ENCODE measurements at places on chromosomes 6 and 20.
A peak's percentile ranks its signal among the peaks of the same experiment; 100 is the strongest.

GRCh38 chr6:89643406-89643805, 4.9 kb upstream of the LYRM2 start:
- DNase-seq: no peak

DNA sequence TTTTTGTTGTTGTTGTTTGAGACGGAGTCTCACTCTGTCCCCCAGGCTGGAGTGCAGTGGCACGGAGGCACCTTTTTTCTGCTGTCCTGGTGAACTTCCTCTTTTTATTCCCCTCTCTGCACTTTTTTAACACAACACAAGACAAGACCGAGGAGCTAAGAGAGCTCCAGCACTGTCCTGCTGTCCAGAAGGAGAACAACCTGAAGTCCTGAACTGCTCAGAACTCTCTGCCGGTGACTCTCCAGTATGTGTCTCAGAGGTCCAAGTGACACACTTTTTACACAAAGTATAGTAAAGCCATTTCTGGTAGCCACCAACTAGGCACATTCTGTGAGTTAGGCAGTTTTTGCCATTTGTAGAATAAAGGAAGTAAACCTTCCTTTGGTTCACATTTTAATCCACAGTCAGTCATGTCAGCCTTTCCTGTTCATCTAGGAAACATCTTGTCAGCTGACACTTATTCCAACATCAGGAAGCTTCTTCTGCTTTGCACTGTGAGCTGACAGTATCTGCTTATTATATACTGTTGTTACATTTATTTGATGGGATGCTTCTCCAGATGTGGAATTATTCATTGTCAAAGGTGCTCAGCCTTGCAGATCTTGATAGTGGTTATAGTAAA, 28.1 kb upstream of the TXNDC5 start:
- no peak for DNase-seq

- peak; percentile 68 for DNase-seq
These were observed 199.0 kb upstream of the KCNG1 start for GRCh38 chr20:51221791-51222408.

GRCh38 chr6:24949020-24949569, 13.3 kb upstream of the RIPOR2 start:
- no peak for DNase-seq

DNA sequence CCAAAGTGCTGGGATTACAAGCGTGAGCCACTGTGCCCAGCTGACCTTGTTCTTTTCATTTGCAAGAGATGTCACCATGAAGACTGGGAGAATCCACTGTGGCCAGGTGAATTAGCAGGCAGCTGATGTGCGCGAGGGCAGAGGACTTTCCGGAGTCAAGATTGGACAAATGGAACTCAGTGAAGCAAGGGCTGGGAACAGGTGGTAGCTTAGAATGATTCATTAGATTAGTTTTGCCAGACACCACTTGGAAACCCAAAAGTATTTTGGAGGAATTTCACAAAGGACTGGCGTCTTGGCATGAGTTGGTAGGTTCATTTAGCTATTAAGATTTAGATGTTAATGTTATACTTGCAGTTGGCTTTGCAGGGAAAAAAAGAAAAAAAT, 4.7 kb upstream of the AKAP7 start:
- DNase-seq: no peak

GRCh38 chr6:137190583-137191094, 17.2 kb upstream of the IL22RA2 start:
- DNase-seq: no peak

DNA sequence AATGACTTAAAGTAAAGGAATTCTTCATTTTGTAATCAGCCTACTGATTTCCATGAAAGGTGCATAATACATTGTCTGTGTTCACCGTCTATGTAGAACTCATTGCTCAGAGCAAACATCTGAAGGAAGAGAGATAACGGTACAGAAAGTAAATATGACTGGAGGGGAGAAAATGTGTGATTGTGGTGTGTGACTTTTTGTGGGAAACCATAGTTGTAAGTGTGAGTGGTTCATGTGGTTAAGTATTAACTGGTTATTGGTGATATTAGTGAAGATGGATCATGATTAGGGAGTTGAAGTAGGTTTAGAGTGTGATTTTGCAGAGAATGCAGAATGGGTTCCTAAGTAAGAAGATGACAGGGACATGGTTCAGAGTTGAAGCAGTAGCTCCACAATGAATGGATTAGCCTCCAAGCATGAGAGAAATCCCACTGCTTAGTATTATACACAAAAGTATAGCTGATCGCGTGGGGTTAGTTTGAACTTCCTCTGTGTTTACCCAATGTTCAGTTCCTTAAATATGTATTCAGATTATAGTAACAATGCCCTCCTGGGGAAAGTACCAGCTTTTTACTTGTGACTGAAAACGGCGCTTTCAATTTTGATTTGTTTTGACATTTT, 368.9 kb downstream of the UTRN start:
- DNase-seq: no peak

- DNase-seq: no peak
These were observed 64.3 kb upstream of the AFDN start for GRCh38 chr6:167762259-167762962.

DNA sequence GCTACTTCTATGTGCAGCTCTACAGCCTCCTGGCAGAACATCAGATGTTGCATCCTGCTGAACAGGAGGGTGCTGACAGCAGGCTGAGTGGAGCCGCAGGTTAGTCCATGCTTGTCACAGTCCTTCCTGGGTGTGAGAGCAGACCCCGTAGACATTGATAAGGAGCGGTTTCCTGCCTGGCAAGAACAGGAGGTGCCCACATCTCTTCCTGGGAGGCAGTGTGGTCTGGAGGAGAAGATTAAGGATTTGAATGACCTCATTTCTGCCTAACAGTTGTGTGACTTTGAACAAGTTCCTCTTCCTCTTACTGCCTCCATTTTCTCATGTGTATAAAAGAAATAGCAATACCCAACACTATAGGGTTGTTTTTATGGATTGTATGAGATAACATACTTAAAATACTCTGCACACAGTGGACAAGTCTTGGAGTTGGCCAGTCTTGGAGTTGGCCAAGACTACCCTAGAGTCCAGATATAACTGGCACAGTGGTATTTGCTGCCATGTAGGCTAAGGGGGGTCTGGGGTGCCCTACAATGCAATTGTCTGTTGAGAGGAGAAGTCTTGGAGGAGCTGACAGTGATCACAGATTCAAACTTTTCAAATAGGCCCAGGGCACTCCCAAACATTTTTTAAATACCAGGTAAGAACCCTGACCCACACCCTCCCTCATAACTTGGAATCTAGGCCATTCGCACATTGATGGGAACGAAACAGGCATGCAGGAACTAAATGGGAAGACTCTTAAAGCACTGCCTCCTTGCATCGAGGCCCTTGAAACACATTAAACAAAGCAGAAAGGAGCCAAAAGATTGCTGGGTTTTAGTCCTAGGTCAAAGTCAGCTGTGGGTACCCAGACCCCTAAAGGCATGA, 32.6 kb upstream of the TBC1D7 start:
- no peak for DNase-seq

GRCh38 chr6:16840725-16841124, 79.5 kb upstream of the ATXN1 start:
- no peak for DNase-seq

DNA sequence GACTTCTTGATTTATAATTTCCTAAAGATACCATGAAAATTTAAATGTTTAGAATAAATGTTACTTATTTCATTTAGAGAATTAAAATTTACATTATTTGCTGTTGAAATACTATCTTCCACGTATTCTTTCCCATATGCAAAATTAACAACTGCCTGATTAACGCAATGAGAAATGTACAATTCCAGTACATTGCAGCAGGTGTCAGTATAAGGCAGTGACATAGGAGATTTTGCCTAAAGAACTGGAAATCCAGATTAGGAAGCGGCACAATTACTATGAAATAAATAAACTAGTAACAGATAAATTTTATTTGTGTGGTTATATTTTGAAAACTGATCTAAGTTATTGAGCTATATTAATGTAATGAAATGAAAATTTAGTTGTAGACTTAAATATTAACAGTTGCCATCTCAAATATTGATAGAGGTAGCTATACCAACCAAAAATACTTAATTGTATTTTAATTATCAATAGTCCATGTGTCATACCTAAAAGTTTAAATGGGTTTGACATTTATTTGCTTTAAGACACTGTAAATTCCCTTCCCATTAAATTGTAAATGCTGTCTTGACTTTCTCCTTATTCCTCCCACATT, 300.2 kb downstream of the UTRN start:
- DNase-seq: peak; percentile 58

DNA sequence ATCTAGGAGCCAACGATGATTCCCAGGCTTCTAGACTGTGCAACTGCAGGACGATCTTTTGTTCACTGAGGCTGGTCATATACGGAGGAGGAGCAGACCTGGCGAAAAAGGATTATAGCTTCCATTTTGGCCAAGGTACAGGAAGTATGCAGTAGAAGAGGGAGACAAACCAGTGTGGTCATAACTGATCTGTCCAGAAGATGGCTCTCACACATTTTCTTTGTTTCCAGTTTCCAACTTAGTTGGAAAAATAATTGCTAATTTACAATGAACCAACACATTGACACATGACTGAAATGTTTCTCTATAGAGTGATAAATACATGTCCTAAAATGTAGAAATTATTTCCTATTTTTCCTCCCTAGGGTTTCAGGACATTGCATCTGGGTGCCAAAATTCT, 364.1 kb upstream of the BTBD3 start:
- peak; percentile 18 for DNase-seq

DNA sequence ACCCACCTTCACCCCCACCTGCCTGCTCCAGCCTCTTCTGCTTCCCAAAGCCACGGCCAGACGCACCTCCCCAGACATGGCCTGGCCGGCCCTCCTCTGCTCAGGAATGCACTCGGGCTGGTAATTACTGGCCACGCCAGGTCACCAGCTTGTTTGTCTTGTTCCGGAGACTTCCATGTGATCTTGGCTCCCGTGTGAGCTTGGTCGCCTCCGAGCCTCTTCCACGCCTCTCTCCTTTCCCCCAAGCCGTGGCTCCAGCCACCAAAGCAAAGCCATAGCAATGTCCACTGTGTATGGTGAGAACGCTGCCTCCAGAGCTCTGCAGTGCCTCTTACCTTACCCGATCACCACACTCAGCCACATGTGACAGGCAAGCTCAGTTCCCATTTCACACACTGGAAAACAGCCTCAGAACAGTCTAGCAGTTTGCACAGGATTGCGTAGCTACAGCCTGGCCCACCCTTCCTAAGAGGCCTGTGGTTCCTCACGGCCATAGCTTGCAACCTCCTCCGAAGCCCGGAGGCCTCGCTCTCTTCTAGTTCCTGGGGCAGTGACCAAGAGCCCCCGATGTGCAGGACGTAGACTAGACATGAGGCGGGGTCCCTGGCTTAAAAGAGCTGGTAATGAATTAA, 48.1 kb upstream of the AFDN start:
- no peak for DNase-seq

- DNase-seq: no peak
These were observed 2.9 kb upstream of the CHRNA4 start for GRCh38 chr20:63363981-63364561.

- no peak for DNase-seq
These were observed 2.6 kb downstream of the NFKBIE start for GRCh38 chr6:44262467-44263353.

GRCh38 chr20:52945862-52946522, 26.2 kb upstream of the TSHZ2 start:
- DNase-seq: no peak

DNA sequence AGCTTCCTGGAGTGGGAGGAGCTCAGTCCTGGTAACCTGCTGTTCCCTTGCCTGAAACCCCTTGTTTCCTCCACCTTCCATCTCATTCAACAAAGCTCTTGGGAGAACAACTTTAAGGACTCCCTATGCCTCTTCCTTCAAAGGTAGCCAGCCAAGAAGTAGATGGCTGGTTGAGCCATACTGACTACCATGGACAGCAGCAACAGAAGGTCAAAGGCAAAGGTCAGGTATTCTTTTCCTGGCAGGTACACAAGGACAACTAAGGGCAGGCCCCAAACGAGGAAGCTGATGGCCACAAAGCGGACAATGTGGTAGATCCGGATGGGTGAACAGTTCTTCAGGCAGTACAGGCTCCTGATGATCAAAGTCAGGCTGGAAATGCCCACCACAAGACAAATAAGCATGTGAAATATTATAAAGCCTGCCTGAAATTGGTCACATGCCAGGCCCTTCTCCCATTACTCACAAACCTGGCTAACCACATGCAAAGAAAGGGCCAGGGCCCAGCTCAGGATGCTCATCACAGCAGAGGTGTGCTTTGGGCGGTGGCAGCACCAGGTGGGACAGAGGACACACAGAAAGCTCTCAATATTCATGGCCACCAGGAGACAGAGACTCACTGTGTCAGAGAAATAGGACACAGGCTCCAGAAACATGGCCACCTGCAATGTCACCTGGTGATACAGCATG, 21.7 kb downstream of the UBD start:
- no peak for DNase-seq

GRCh38 chr20:18488301-18488700, 8.7 kb downstream of the RBBP9 start:
- no peak for DNase-seq

- DNase-seq: no peak
These were observed 291.4 kb upstream of the QKI start for GRCh38 chr6:163123098-163123497.

GRCh38 chr6:166926748-166927147, 29.6 kb downstream of the RNASET2 start:
- DNase-seq: no peak

DNA sequence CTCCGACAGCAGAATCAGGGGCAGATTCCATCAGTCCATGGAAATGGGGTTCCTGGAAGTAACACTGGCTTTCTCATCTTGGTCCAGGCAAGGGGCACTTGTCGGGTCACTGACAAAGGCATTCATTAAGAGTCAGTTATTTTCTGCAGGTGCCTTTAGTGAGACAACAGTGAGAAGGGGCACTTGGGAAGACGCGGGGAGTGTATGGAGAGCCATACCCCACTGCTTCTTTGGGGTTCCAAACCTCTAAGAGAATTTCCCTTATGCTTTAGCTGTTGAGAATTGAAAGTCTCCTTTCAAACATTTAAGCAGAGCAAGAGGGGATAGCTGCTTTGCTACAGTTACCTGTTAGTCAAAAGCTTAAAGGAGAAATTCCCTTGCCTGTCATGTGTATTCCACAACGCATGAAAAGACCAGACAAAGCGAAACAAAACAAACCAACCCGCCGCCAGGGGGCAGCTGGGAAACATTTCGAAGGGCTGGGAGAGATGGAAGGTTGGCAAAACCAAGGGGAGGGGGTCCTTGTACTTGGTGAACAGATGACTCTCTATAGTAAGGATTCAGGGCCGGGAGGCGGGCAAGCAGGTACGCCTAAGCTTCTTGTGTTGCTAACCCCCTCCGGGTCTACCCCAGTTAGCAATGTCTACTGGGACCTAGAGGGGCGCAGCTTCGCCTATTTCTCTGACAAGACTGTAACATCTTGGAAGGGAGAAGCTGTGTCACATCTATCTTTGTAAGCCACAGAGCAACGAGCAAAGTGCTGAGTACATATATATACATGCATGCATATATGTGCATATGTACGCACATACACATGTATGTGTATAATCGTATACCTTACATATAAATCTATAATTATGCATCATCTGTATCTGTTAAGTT, 474.9 kb upstream of the AGPAT4 start:
- no peak for DNase-seq

DNA sequence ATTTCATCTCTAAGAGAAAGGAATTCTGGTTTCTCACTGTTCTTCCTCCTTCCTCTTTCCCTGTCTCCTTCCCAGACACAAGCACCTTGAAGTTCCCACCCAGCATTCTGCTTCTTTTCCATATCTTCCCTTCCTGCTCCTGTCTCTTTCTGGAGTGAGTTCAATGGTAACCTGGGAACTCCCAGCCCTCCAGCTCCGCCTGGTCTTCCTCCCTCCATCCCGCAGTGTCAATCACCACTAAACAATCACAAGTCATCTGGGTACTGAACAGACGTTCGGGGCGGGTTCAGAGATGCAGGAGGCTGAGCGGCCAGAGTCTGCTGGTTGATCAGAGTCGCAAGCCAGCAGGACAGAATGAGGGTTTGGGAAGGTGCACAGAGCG, 7.7 kb downstream of the TTBK1 start:
- no peak for DNase-seq

- no peak for DNase-seq
These were observed 137.9 kb upstream of the NEDD9 start for GRCh38 chr6:11370191-11371018.
